ENCODE measurements at places on chromosomes 11 and 22.

DNA sequence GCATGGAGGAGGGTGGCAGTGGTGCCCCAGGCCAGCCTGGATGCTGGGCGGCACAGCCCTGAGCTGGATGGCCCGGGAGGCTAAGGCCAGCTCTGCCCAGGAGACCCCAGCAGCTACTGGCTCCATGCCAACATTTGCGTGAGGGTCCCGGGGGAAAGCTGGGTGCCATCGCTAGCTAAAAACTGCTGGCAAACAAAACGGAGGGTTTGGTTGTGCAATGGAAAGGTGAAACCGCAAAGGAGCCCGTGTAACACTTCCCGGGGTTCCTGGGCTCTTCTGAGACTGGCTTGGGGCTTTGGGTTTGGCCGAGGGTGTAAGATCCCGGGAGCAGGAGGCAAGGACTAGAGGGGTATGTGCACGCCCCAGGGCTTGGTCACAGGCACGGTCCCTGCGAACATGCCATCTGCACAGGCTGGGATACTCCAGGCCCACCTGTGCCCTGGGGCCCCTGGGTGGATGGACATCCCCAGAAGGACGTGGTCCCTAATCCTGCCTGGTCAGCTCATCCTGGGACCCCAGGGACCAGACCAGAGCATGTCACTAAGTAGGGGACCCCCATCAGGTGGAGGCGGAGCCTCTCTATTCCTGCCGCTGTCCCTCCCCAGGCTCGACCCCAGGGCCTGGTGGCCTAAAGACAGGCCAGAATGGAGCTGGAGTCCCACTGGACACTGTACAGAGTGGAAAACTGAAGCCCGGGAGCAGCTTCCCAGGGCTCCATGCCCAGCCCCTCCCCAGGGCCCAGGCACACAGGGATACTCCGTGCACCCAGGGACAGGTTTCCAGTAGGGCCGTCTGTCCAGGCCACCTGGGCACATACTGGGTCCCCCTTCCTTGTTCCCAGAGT is 44.6 kb downstream of the IGF2 start:
- DNase-seq: no peak

- no peak for DNase-seq
Observed at GRCh38 chr22:32518848-32519247, 44.2 kb downstream of the FBXO7 start.

GRCh38 chr22:33811686-33812085 is 108.6 kb downstream of the LARGE1 start:
- no peak for DNase-seq

DNA sequence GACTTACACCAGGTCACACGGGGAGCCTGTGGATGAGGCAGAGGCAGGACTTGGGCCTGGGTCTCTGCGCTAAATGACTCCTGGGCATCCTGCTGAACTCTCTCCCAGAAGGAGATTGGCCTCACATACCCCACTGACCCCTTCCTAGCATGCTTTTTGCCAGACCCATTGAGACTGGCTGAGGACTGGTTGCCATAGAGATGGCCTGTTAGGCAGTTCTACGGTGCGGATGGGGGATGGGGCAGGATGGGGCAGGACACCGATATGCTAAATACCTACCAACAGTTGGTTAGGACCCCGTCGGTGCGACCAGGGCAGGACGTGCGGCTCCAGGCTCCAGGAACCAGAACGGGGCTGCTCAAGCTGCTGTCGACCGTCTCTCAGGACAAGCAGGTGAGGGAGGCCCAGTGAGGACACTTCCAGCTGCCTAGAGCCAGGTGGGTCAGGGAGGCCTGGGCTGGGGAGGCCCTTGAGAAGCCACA is at the start of gene TSGA10IP:
Gene TSGA10IP (plus strand): TSS at position 51 of the 482 bp plus-strand sequence. CDS start 196 bp downstream, at position 247.
- no peak for DNase-seq

DNA sequence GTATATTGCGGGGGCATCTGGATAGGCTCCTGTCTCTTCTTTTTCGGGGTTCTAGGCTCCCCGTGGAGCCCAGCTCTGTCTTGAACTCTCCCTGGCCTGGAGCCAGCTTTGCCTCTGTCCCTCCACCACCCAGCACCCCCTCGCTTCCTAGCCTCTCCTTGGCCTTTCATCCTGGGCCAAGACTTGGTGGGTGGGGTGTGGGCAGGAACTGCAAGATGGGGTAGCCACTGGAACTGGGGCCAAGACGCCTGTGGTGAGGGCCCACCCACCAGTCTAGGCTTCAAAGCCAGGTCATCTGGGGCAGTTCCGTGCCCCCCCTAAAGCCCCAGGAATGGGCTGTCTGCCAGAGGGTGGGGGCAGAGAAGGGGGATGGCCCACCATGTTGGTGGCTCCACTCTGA is 1.7 kb upstream of the CRYBB1 start:
- DNase-seq: no peak

DNA sequence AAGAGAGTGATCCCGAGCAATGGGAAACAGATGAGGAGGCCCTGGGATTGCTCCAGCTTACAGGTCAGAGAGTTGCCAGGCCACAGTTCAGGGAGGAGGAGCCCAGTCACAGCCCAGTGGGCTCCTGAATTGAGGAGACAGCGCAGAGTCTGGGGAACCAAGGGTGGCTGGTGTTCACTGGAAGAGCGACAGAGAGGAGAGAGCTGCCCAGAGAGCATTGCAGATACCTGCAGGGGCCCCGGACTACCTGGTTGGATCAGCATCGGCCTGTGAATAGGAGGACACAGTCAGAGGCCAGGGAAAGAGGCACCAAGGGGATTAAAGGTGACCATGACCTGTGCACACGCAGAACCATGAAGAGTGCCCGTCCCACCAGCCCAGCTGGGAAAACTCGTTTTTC is 648.6 kb downstream of the TBC1D22A start:
- DNase-seq: no peak

GRCh38 chr11:126456783-126457542 is 101.5 kb downstream of the ST3GAL4 start:
- no peak for DNase-seq

DNA sequence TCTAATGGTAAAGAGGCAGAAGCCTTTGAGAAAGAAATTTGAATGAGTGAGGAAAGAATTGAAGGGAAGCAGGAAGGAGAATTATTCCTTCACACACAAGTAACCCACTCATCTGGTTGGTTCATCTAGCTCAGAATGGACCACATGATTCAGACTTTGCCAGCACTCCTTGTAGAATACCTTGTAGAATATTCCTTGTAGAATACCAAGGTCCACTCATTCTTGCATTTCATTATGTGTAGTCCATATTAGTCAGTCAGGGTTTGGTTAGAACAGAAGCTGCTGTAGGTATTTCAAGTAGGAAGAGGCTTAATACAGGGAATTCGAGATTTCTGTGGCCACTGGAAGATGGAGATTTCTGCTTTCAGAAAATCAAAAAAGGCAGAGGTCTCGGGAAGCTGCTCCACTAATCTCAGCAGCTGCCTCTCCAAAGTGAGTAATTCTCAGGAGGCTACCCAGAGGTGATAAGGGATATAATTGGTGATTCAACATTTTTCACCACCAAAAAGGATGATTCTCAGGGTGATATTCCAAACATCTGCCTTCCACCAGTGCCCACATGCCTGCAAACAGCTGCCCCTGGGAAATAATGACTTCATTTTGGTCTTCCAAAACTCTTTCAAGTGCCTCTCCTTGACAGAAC is 329.1 kb downstream of the TMEM135 start:
- no peak for DNase-seq

DNA sequence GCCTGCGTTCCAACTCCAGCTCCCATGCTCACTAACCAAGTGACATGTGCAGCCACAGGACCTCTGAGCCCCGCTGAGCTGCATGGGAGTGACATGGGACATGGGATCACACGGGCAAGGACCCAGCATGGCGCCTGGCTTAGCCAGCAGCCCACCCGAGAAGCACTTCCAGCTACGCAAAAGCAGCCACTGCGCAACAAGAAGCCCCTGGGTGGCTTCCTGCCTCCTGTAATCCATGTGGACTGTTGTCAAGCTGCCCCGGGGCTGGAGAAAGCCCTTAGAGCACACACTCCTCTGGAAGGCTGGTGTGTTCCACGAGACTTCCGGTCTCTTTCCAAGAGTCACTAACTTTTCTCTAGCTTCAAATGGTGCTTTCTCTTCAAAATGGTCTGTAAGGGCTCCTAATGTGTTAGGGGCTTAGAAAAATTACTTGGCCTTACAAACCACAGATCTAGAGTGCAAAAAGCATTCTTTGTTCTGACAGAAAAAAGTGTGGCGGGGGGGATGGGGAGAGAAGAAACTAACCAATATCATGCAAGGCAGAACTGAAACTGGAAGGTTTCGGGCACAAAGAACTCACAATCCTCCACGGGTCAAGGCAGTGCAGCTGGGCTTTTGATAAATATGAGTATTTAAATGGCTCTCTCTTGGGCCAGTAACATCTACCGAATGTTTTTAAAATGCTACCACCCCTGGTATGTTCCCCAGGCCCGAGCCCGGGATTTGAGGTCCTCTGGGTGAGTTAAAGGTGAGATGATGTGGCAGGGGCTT is 5.5 kb downstream of the C11orf24 start:
- no peak for DNase-seq

- DNase-seq: no peak
Observed at GRCh38 chr11:125773516-125773915, 5.1 kb downstream of the PATE2 start.

All from pulmonary artery endothelial cell (primary cell).